Stimulated activated CD4-positive, alpha-beta T cell treated with anti-CD3 and anti-CD28 coated beads, Interleukin-4, amount 100 ng/mL, for 48 hours (primary cell): ENCODE measurements at places on chromosomes 16 and 17.

- DNase-seq = no peak
These were observed 3.7 kb upstream of the RAB40C start for GRCh38 chr16:586047-586644.

GRCh38 chr17:80750263-80750662, 205.6 kb downstream of the RPTOR start:
- DNase-seq = no peak

GRCh38 chr17:41906465-41907184, 12.1 kb downstream of the ACLY start:
- no peak for DNase-seq

DNA sequence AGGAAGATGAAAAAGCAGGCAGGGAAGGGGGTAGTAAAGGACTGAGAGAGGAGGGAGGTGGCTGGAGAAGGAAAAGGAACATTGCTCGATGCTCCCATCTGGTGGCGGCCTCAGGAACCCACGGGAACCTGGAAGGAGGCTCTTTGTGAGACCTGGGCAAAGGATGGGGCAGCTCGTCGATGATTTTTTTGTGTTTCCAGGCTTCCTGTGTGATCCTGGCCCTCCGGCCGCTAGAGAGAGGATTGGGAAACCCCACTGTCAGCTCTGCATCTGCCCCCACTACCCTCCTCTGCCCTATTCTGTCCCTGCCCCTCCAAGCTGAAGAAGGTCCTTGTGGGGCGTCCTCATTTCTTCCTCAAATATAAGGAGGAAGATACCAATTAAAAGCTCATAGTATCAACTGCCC, 6.6 kb downstream of the WFIKKN2 start:
- peak; percentile 47 for DNase-seq

- peak; percentile 38 for DNase-seq
These were observed 16.6 kb upstream of the ERN1 start for GRCh38 chr17:64146418-64147109.

GRCh38 chr17:40551091-40551878, 14.0 kb downstream of the CCR7 start:
- no peak for DNase-seq

DNA sequence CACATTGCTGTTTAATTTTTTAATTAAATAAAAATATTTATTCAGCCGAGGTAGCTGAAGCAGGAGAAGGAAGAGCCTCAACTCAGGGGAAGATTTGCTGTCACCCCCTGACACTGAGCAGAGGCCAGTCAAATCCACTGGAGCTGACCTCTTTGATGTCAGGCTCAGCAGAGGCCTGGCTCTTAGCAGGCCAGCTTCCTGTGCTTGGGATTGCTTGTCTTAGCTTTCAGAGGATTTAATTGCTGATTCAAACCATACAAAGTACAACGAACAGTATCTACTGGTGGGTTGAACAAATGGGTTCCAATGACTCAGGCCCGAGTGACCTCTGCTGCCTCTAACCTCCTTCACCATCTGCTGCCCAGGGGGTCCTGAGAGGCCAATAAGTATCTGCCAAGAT, 417.0 kb upstream of the HSBP1 start:
- DNase-seq = no peak

DNA sequence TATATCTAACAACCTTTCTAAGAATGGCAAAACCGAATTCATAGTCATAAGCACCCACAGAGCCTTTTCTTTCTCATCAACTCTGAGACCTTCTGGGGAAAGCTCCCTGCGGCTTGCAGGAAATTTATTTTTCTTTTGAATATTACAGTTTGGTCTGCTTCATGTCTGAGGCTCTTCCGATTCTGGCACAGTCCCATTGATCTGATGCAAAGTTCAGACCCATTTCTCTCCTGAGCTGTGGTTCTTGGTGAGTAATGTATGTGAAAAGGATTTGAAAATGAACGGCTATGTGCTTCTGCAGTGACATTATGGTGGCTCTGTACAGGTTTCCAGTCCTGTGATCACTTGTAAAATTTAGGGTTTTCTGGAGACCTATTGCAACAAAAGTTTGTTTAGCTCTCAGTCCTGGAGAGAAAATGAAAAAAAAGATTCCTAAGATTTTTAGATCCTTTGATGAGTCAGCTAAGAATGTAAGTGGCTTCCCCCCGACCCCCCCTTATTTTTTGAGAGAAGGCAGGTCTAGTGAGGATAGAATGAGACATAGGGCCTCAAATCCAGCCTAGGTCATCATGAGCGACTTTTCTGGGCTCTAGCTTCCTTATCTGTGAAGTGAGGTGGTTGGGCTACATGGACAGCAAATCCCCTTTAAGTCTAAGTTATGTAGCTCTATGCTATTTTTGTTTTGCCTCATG, 4.6 kb downstream of the GAN start:
- no peak for DNase-seq

- DNase-seq = no peak
These were observed 3.0 kb downstream of the SREBF1 start for GRCh38 chr17:17833658-17834357.

- DNase-seq = no peak
These were observed 50.1 kb downstream of the HNF1B start for GRCh38 chr17:37694734-37695133.

DNA sequence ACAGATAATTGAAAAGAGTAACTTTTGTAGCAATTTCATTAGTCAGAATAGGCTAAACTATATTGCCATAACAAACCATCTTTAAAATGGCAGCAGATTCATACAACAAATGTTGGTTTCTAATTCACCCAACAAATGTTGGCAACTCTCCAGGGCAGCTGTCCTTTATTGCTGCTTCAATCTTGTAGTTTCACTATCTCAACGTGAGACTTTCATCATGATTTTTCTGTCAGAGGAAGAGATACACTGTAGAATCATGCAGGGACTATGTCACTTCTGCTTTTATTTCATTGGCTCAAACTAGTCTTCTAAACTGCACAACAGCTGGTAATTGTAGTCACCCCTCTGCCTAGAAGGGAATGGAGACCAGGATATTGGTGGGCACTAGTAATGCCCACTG, 174.2 kb downstream of the TANC2 start:
- no peak for DNase-seq

DNA sequence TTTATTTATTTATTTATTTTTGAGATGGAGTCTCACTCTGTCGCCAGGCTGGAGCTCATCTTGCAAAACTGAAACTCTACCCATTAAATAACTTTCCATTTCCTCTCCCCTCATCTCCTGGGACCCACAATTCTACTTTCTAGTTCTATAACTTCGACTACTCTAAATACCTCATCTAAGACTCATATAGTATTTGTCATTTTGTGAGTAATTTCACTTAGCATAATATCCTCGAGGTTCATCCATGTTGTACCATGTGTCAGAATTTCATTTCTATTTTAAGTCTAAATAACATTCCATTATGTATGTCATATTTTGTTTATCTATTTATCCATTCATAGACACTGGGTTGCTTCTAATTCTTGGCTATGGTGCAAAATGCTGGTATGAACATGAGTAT, 5.1 kb upstream of the NT5M start:
- DNase-seq = no peak

DNA sequence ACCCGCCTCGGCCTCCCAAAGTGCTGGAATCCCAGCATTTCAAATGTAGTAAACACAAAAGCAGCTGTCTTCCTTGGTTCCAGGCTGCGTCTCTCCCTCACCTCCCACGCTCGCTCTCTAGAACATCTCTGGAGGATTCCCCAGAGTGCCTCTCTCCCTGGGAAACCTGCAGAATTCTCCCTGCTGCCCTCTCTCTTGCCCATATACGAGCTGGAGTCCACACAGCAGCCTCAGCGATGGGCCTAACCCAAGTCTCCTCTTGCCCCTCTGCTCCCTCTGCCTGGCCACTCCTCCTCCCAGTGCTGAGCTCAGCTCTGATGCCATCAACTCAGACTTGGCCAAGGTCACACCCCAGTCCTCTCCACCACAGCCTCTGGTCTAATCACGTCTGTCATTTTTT, 10.6 kb downstream of the GPRC5B start:
- DNase-seq = no peak

- no peak for DNase-seq
These were observed 862 bp downstream of the GLTPD2 start for GRCh38 chr17:4789701-4789950.

- no peak for DNase-seq
These were observed 17.1 kb downstream of the TBX2 start for GRCh38 chr17:61416540-61417363.

- peak; percentile 62 for DNase-seq
These were observed 21.5 kb downstream of the GPR179 start for GRCh38 chr17:38322156-38322779.

DNA sequence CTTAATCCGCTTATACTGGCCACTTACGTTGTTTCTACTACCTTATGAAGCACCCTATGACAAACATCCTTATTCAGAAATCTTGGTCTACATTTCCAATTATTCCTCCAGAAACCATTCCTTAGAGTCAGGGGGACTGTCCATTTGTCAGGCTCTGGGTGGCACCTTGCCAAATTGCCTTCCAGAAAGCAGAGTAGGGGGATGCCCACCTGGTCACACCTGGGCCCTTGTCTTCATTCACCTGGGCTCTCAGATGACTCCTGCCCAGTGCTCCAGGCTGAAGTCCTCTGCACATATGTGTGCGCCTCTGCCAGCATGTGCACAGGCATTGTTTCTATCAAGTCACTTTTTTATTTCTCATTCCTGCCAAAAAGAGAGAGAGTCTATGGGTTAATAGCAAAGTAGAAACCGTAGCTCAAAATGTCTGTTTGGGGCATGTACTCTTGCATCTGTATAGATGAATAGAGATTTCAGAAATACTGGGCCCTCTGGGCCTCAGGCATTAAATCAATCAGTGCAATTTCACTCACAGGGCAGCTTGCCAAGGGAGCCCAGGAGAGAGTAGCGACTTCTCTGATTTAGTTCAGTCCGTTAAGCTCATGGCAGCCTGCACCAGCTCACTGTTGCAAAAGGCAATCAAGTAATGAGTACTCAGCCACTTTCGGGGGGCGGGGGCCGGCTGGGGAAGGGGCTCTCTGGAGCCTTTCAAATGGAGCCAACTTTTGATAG, 104.7 kb downstream of the SOCS1 start:
- no peak for DNase-seq

DNA sequence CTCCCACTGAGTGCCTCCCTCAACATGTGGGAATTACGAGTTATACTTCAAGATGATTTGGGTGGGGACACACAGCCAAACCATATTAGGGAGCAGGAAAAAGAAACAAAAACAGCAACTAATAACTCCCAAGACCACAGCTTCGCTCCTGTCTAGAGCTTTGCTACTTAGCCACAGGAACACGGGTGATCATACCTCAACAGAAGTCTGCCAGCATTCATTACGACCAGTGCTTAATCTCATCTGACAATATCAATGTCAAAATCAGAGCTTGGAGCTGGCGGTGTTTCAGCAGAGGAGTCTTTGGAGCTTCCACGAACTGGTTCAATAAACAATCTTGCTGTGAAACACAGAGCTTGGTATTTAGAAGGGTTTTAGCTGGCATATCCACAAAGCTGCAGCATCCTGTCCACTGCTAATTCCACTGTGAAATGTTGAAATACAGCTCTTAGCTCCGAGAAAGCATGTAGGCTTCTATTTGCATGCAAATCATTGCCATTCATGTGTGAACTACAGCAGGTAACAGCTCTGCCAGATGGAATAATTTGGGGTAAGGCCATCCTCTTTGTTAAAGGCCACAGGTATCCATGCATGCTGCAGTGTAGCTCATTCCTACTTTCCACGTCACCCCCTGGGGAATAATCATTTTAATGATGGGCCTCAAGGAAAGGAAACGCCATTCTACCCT, 128.4 kb upstream of the GOT2 start:
- DNase-seq = no peak

- DNase-seq = no peak
These were observed 1.4 kb downstream of the PMP22 start for GRCh38 chr17:15263680-15264079.

DNA sequence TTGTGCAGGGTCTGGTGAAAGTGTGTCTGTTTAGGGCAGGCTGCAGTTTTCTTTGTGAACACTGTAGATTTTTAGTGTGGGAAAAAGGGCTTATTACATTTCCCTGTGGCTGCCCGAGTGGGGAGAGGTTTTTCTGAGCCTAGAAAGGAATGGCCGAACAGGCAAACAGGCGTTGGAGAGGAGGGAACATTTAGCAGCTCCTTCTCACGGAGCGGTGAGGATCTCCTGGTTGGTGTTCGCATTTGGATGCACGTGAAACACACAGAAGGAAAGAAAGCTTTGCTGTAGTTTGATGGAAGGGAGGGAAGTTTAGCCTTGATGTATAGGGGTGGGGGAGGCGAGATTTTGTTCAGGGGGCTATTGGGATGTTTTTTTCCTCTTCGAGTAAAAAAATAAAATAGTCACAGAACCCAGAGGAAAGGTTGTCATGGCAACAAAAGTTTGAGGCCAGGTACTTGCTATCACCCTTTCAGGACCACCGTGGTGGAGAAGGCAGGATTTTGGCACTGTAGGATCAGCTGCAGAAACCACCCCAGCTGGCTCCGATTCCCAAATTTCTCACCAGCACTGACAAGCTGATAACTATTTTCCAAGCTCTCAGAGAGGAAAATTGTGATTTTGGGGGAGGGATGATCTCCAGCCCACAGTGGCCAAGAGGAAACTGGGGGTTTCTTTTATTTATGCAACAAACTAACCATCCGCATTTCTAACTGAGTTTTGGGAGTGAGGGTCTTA, 3.5 kb downstream of the GSG1L start:
- DNase-seq = no peak

- DNase-seq = no peak
These were observed 125.3 kb upstream of the SMURF2 start for GRCh38 chr17:64787255-64787920.

GRCh38 chr17:14396547-14396946, 95.7 kb downstream of the HS3ST3B1 start:
- no peak for DNase-seq

DNA sequence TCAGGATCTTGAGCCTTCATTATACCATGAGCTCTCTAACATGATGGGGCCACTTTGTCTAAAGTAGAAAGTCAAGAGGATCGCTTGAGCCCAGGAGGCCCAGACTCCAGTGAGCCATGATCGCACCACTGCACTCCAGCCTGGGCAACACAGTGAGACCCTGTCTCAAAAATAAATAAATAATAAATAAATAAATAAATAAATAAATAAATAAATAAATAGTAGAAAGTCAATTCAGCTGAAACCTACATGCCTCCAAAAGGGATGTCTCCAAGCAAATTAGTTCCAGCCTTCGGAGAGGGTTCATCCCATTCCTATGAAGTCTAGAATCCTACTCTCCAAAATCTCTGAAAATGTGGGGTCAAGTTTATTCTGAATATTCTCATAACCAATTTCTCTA, 26.0 kb downstream of the C17orf67 start:
- no peak for DNase-seq

DNA sequence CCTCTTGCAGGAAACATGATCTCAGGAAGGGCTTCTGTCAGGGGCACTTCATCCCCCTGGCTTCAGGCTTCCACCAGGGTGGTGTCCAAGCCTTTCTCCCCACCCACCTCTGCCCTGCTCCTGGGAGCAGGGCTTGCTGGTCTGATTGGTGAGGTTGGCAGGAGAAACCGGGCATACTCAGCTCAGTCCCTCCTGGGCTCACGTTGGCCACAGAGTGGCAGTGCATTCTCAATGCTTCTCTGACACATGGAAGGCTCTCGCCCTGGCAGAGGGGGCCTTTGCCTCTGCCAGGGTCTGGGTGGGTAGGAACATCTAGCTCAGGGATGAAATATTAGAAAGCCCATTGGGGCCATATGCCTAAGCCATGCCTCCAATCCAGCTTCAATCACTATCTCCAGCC, 142.8 kb downstream of the AXIN2 start:
- DNase-seq = no peak
